ENCODE measurements at places on chromosomes 2 and 18.

- peak; percentile 27 for DNase-seq
Observed at GRCh38 chr2:96402591-96402990, 67.0 kb downstream of the NCAPH start.

DNA sequence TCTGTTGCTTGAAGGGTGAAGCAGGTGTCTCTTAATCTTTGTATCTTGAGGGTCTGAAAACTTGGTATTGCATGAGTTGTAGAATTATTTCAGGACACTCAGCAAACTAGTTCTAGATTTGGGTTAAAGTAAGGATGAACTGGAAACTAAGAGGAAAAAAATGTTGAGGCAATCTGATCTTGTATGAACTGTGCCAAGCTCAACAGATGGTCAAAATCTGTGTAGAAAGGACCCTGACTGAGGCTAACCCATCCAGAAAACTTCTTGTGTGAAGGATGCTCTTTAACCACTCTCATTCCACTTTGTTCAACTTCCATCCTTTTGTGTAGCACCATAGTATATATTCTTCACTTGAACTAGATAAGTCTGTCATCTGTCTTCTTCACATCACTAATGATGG is 861.7 kb downstream of the SLC4A3 start:
- DNase-seq = no peak

GRCh38 chr2:74372674-74373073 is 7.4 kb downstream of the DCTN1 start:
- DNase-seq = no peak

GRCh38 chr18:46488471-46489213 is 168.4 kb downstream of the LOXHD1 start:
- DNase-seq = no peak

GRCh38 chr2:57726294-57726693 is 320.3 kb upstream of the VRK2 start:
- no peak for DNase-seq

GRCh38 chr2:233651430-233651829 is 15.2 kb downstream of the UGT1A10 start:
- no peak for DNase-seq

GRCh38 chr2:140085674-140086073 is 1305.5 kb upstream of the NXPH2 start:
- no peak for DNase-seq

- DNase-seq = no peak
Observed at GRCh38 chr2:234986390-234986789, 34.6 kb downstream of the SH3BP4 start.

- DNase-seq = peak; percentile 73
Observed at GRCh38 chr2:28408764-28409599, 16.3 kb downstream of the FOSL2 start.
